Stimulated activated CD4-positive, alpha-beta T cell treated with anti-CD3 and anti-CD28 coated beads, Interleukin-15, amount 100 ng/mL, for 1 hour (primary cell): ENCODE measurements at places on chromosomes 7 and 10.
A peak's percentile ranks its signal among the peaks of the same experiment; 100 is the strongest.

- DNase-seq, result no peak
Measured at GRCh38 chr10:78952030-78952429, 116.7 kb upstream of the ZMIZ1 start.

DNA sequence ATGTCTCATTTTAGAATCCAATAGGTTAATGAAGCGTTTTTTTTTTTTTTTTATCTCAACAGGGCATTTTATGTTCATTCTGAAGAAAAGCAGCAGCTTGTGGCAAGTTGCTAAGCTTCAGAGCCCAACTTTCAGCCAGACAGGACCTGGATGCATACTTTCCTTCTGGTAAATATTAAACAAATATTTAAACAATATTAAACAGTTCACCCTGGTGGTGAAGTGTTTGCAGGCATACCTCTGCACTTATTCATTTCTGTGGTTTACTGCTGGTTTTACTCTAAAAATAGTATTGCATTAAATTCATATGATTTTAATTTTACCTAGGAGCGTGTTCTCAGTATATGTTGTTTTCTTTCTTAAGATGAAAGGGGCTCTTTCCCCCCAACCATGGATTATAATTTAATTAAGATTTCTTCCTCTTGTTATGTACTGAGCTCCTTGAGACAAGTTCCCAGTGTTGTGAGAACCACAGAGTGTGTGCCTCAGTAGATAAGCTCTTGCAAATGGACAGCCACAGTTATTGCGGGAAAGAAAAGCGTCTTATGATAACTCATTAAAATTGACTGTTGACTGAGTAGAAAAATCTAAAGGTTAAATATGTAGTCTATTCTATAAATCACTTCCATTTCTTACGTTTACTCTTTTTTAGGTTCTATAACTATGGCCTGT lies 155.8 kb downstream of the MALRD1 start:
- DNase-seq, result no peak

GRCh38 chr10:31399171-31399570 lies 80.2 kb downstream of the ZEB1 start:
- no peak for DNase-seq

- DNase-seq, result no peak
Measured at GRCh38 chr7:5426226-5426475, 2.5 kb upstream of the TNRC18 start.

DNA sequence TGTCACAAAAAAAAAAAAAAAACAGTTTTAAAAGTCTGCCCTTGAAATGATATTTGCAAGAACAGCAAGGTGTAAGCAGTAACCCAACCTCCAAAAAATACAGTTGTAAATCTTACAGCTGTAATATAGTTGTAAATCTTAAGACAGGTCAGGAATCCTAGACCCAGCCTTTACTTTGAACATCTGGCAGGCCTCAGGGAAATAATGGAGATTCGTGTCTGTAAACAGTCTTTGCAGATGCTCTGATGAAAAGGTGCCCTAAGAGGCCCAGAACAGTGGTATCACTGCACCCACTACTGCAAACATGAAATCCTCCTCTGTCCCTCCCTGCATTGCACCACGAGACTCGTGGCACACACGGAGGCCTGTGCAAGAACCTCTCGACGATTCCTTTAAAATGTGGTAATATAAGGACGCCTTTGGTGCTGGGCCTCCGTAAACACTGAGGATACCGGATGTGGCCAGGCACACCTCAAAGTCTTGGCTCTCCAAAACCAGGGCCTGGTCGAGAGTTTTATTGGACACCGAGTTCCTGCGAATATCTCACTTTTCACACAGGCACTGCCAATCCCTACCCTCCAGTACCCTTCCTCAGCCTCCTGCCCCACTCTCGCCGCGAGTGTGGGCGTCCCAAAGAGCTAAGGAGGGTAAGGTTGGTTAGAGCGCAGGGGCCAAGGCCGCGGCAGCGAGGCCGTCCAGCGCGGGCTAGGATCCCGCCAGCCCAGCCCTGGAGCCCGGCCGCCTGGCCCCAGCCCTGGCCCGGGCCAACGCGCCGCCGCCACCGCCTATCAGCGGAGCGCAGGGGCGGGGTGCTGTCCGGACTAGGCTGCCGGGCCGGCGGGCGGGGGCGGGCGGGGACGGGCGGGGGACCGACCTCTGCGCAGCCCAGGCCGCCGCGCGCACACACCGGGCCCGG lies at the start of gene REEP3:
REEP3 (plus strand) TSS at position 902 of the 916 bp plus-strand sequence. CDS start 145 bp downstream, outside the sequence.
- DNase-seq, result peak; percentile 29

GRCh38 chr7:94908323-94909178 lies 1.2 kb downstream of the PPP1R9A start:
- DNase-seq, result no peak

GRCh38 chr10:6863381-6863780 lies 283.3 kb upstream of the PRKCQ start:
- no peak for DNase-seq

GRCh38 chr7:1559626-1560590 lies 3.9 kb upstream of the TMEM184A start:
- no peak for DNase-seq

DNA sequence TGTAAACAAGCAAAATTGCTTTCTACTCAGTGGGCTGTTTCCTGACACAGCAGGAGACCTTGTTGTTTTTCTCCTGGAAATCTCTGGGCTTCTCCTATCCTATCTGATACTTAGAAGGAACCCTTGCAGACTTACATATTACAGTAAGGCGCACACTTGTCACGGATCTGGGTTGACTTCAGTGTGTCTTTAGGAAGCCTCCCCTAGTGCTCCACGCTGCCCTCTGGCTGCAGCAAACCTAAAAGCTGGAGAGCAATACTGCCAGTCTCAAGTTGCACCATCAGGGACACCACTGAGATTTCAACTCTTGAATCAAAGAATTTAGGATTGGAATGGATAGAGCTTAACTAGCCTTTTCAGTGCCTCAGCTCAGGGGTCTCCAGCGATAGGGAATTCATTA lies 495.3 kb downstream of the LRMDA start:
- no peak for DNase-seq

GRCh38 chr10:99328579-99329303 lies 415 bp upstream of the CNNM1 start:
- DNase-seq, result no peak

DNA sequence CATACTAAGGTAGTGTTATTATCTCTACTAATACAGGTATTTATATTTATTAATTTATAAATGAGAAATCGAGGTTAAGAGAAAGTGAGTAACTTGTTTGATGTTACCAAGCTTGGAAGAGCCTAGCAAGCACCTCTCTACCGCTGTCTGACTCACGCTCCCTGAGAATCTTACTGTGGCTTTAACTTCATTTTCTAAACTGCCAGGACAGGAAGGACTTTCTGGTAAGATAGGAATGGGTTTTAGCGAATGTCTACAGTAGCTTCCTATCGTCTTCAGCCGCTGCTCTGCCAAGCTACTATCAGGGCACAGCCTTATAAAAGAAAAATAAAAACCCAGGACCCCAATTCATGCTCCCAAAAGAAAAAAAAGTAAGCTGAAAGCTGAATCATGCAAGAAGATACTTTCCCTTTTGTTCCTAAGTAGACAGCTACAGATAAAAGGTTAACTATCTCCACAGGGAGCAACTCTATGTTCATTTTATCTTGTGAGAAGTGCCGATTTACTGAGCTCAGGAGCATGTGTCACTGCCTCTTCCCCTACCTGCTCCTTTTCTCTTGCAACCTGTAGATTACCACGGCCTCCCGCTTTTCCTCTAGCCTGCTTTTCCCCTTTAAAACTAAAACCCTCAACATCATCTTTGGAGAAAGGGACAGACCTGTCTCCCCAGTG lies 60.2 kb downstream of the THNSL1 start:
- DNase-seq, result no peak

DNA sequence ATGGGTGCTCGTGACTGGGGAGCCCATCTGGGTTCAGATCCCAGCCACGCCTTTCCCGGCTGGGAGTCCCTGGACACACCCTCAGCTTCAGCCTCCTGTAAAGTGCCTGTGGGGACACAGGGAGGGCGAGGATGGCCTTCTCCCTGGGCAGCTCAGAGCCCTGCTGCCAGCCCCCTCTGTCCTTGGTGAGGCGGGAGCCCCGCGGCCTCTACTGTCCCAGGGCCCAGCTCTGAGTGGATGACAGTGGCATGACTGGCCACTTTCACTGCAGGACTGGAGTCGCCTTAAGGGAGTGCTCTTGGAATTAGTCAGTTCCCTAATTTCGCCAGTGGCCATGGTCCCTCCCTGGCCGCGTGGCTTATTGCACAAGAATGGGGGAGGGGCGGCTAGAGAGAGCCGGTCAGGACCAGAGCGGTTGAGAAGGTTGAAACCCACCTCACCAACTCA lies 4.6 kb downstream of the BRI3 start:
- DNase-seq, result no peak

- DNase-seq, result no peak
Measured at GRCh38 chr10:72511459-72511858, 114.4 kb downstream of the MICU1 start.
